Epithelial cell of prostate (primary cell): ENCODE measurements at places on chromosomes 1 and 21.

DNA sequence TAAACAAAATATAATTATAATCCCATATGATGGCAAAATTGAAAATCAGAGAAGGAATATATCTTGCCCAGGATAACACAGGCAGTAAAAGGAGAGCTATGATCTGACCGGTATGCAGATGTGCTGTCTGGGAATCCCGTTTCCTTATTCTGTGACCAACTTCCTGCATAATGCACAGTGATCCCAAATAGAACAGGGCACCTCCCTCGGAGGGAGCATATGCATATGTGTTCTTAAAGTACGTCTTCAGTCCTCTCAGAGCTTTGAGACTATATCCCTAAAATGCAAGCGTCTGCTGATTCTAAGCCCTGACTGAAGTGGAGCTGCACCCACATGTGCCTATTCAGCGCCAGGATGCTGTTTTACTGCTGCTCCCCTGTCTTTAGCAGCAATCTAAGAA lies 366.1 kb upstream of the PTBP2 start:
- no peak for DNase-seq

GRCh38 chr1:92927870-92928269 lies 33.4 kb downstream of the DIPK1A start:
- no peak for DNase-seq

DNA sequence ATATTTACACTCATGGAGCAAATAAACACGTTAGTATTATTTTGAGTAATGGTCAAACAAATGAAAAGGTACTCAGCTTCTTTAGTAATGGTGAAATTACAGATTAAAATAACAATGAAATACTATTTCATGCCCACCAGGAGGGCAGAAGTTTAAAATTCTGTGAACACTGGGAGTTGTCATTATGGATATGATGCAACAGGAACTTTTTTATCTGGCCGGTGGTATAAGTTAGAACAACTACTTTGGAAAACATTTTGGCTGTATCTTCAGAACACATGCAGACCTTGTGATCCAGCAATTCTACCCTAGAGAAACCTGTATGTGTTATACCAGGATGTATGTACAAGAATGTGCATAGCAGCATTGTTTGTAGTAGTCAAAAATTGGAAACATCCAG lies 23.2 kb upstream of the PPP1R8 start:
- no peak for DNase-seq

DNA sequence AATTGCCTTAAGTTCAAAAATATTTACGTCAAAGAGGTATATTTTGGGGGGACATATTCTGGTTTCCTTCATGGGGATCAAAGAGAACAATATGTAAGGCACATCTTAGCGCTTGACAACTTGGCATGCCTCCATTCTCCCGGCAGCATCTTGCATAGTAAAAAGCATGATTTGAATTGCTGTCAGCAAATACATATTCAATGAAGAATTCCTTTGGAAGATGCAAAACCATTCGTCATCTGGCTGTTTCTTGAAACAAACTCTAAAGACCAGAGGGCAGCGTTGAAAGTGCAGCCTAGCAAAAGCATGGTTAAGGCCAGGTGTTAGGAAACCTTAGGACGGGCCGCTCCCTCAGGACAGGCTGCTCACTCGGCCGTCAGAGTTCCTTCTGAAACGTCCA lies 3.4 kb upstream of the PIK3CD start:
- DNase-seq = no peak

- no peak for DNase-seq
Measured at GRCh38 chr1:171248841-171249240, 547 bp downstream of the FMO1 start.
